ENCODE measurements at places on chromosomes 7 and 10.

- no peak for DNase-seq
Measured at GRCh38 chr10:43299579-43299978, 32.7 kb upstream of the RASGEF1A start.

DNA sequence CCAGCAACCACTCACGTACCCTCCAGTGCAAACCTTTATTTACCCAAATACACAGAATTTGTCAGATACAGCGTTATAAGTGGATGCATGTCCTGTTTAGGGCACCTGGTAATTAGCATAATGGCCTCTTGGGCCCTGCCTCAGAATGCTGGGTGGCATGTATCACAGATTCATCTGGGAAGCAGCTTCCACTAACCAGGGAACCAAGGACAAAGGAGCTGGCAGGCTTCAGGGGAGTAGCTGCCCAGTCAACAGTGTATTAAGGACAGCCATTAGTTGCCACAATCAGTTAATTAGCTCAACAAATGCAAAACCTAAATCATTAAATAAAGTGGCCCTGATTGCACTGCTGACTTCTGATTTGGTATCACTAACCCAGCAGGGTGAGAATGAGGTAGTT lies 105.7 kb downstream of the RAPGEF5 start:
- DNase-seq = no peak

DNA sequence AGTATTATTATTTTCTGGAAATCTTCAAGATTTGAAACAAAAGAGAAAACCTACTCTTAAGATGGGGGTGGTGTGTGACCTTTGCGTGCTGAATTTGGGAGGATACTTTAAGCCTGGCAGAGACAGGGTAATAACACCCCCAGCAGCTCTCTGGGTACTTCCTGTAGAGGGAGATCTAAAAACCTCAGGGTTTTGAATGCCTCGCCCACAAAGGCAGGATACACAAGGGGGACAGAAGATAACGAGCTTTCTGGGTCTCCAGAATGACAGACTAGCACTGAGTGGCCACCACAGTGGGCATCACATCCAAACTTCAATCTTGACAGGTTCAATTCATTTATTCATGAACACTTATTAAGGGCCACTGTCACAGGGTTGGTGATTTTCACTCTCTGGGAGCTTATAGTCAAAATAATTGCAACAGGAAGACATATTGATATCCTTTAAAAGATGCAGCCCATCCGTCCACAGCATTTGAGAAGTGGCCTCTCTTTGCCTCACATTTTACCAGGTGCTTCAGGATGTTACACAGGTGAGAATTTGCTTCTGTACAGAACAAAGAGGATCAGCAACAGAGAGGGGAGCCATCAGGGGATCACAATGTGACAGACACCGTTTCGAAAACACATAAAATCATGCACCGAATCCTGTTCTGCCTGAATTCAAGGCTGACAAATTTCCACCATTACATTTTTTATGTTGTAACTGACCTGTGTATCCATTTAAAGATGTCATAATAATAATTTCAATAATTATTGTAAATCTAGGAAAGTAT lies 14.3 kb downstream of the CPA1 start:
- DNase-seq = peak; percentile 46

DNA sequence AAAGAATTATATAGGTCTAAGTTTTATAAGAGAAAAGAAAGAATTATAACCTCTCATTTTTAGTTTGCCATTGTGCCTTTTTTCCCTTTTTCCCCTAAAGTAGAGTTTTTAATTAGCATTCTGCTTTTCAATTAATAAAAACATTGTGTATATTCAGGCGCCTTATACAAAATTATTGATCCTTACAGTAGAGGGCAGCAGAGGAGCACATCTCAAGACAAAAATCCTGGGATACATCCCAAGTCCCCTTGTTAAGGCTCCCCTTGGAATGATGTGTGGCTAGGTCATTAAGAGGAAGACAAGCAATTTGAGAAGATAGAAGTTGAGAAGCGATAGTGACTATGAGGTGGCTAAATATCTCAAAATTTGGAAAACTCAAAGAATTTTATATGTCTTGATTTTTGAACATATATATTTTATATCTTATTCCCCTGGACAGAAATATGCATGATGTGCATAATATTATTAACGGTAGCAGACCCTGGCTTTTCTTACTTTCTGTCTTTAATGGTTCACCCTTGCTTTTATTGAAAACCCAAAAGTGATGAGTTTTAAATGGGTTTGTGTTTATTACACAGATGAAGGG lies 19.1 kb upstream of the TPK1 start:
- DNase-seq = no peak

DNA sequence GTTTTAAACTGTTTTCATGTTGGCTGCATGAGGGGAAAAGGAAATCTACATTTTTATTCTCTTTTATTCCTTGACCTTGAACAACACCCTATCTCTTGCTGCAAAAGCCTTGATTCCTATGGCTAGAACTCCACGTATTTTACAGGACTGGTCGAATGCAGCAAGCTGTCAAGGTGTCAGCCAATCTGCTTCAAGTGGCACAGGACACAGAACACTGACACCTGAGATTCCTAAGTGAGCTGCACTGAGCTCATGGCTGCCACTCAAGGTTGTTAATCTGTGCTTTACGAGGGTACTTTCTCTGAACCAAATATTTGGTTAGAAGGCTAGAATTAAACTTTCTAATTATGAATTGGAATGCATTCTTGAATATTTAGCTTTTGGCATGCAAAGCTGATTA lies 349.7 kb upstream of the COBL start:
- no peak for DNase-seq

- no peak for DNase-seq
Measured at GRCh38 chr7:147033641-147034040, 917.0 kb downstream of the CNTNAP2 start.

DNA sequence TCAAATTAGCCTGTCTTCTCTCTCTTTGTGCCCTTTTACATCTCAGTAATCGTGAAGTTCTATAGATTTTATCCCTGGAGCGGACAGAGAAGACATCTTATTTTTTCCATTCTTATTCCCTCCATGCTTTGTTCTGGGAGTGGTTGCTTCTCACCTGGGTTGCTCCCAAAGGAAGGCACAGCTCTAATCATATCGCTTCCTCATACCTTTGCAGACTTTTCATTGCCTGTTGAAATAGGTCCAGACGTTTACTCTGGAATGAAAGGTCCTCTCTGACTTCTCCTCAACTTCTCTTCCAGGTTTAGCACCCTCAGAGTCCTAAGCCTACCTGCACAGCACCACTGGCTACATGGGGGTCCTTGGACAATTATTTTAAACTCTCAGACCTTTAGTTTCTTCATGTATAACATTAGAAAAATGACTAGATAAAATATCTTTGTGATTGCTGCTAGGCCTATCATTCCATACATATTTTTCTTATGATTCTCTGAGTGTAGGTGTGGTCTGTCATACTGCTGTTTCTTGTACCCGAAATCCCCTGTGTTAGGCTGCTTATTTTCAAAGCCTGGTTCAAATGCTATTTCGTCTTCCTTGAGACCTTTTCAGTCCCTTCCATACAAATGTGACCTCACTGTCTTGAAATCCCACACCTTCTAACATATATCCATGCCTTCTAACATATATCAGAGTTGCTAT lies 418.1 kb downstream of the GFRA1 start:
- no peak for DNase-seq

DNA sequence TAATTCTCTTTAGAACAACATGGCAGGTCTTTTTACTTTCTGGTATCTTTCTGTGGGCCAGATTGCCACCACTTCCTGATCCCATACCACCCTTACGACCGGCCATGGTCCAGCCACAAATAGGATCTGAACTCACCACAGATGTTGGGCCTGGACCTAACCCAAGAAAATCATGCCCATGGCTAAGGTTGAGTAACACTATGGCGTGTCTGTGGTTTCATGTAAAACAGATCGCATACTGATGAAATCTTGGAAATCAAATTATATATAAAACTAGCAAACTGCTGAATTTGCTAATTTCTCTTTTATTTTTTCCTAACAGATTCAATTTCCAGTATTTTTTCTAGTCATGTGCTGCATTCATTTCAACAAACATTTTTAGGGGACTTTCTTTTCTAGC lies 77.2 kb downstream of the CH25H start:
- no peak for DNase-seq

GRCh38 chr10:123559066-123559822 lies 106.9 kb upstream of the GPR26 start:
- no peak for DNase-seq

DNA sequence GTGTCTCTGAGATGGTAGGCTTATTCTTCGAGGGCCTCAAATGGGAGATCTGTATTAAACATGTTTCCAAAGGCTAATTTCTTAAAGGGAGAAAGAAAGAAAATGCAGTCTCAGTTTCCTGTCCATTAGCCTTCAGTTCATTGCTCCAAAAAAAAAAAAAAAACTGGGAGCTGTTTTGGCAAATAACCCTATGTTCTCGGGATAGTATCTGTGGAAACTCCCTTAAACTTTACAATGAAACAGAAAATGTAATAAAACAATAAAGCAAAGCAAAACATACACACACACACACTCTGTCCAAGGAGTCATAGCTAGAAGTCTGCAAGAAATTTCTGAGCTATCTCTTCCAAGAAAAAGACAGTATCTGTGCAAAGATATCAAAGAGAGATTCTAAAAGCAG lies 172.5 kb upstream of the CELF2 start:
- no peak for DNase-seq

- no peak for DNase-seq
Measured at GRCh38 chr7:53656881-53657280, 621.4 kb downstream of the POM121L12 start.

Data from NCI-H187 treated with DMSO at 0.1 percent for 48 hours (cell line).